ENCODE measurements at places on chromosomes 2 and 18.

- DNase-seq: no peak
Measured at GRCh38 chr2:101736861-101737291, 39.4 kb downstream of the MAP4K4 start.

GRCh38 chr18:43961722-43962121 is 684.4 kb upstream of the SYT4 start:
- no peak for DNase-seq

DNA sequence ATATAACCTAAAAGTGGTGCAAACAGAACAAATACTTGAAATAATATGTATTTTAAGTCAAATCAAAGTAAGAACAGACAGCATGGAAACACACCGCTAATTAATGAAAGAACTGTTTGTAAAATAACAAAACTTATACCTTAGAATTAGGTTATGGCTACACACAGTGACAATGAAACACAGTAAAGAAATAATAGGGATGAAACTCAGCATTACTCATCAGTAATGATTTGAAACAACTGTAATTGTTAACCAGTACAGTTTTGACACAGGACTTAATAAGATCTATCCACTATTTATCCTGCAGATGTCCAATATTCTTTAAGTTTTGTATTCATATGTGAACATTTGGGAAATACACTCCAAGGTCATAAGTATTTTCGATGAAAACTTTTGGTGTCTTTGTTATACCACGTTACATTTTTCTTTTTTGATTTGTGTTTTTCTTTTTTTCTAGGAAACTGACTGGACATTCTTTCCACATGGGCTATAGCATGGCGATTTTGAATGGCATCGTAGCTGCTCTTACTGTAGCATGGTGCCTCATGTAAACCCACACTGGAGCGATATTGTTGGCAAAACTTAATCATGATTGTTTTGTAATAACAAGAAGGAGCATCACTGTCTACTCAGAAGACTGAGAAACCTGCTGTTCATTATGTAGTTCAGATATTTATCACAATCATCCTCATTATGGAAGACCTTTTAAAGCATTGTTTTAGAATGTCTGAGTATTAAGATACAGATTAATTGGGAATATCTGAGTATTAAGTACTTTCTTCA is 41.1 kb downstream of the ARL6IP6 start:
- DNase-seq: no peak

GRCh38 chr2:37654932-37655841 is 16.3 kb downstream of the CDC42EP3 start:
- DNase-seq: no peak

GRCh38 chr2:200135082-200135481 is 171.4 kb upstream of the SPATS2L start:
- no peak for DNase-seq

DNA sequence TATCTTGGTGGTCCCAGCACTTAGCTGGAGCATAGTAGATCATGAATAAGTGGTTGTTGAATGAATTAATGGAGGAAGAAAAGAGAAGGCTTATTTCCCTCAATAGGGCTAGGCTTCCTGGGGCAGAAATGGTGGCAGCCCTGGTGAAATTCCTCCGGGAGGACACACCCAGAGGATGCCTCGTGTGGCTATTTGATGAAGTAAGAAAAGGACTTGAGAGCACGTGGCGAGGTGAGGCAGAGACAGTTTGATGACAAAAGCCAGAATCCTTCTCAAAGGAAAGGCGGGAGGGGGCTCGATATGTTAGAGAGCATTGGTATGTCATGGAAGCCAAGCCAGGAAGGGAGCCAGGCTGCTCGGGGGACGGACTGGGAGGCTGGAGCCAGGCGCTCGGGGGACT is 14.7 kb downstream of the FAM228A start:
- DNase-seq: no peak

DNA sequence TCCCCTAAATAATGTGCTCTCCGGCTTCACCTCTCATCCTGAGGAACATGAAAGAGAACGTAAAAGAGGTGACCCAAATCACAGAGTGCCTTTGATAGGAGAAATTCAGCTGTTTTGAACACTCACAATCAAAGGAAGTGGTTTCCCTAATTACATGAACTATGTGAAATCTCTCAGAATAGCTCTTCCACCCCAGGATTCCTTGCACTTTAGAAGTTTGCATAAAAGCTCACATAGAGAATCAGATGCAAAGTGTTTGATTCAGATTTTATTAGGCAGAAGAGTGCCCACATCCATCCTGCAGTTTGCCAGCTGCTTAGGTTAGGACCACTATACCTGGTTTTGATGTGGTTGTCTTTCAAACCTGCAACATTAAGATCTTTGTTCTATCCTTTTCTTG is 61.0 kb downstream of the MAP3K20 start:
- DNase-seq: no peak

- DNase-seq: peak; percentile 49
Measured at GRCh38 chr2:128523457-128523856, 204.8 kb upstream of the HS6ST1 start.

DNA sequence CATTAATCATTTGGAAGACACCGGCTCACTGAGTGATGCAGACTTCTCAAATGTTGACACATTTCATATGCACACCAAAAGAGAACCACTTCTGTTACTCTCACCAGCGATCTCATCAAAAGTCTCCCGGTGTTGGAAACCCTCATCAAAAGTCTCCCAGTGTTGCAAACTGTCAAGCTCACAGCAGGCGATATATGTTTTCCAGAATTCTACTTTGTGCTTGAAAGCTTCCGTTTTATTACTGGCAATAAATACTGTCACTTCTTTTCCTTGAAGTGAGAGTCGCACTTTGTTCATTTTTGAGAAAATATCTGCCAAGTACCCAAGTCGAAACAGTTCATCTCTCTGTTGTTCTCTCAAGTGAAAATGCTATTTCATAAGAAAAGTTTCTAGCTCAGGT is 20.5 kb downstream of the MLPH start:
- DNase-seq: no peak

- DNase-seq: peak; percentile 26
Measured at GRCh38 chr2:28276076-28276618, 116.5 kb upstream of the FOSL2 start.

DNA sequence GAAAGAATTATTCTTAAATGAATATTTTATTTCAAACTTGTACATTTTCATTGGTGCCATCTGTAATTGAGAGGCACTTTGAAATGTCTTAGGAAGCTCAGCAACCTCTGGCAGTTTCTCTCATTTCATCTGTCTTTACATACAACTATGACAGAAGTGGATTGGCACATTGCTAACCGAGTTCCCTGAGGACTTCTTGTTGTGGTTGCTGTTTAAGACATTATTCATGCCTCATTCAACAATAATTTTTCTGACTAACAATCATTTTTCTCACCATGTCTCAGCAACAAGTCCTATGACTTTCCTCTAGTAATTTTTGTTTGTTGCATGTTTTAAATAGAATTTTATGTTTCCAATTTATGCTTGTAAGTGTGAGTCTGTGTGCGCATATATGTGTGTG is 284.0 kb upstream of the CWC22 start:
- no peak for DNase-seq

DNA sequence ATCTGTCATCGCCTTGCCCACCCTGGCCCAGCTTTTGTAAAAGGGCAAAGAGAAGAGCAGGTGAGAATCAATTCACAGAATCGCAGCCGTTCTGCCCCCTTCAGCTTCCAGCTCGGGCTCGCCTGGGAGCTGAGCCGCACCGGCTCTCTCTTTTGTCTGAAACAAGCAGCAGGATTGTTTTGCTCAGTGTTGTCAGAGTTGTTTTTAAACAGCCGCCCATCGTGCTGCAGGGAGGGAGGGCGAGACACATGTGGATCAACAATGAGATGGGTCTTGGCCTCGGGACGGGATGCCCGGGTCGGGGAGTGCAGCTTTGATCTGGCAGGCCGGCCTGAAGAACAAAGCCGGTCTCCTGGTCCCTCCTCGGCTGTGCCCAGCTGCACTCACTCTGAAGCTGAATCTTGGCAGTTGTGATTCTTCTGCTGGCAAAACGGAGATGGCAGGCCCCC is 39.7 kb upstream of the HDAC4 start:
- DNase-seq: peak; percentile 62

- DNase-seq: no peak
Measured at GRCh38 chr18:79305911-79306310, 89.8 kb upstream of the NFATC1 start.

DNA sequence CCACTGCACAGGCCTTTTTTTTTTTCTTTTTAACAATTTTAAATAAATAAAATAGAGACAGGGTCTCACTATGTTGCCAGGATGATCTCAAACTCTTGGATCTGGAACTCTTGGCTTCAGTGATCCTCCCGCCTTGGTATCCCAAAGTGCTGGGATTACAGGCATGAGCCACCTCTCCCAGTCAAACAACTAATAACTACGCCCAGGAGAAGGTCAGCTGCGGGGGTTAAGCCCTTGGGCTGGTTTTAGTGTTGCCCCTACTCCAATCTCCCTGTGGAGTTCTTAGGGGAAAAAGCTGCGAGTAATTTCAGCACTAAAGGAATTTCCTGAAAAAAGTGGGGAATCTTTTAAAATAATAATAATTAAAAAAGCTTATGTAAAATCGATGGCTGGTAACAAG is 96.4 kb upstream of the XPO1 start:
- DNase-seq: no peak

DNA sequence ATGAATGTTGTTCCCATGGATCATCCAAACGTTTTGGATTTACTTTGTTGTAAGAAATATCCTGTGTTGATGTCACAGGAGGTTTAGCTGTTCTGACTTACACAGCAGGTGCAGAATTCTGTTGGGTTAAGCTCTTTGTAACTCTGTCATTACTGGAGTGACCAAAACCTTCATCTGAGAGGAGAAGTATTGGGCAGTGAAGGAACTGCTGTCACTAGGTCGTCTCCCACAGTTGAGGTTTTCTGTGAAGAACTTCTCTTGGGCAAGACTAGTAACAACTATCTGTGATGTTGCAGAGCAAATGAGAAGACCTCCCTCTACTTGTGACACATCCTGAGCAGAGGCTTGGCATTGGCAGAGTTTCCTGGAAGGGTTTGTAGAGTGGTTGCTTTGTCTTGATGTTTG is 2.9 kb downstream of the SPTBN1 start:
- no peak for DNase-seq

GRCh38 chr2:21559351-21559750 is 435.6 kb downstream of the TDRD15 start:
- no peak for DNase-seq

DNA sequence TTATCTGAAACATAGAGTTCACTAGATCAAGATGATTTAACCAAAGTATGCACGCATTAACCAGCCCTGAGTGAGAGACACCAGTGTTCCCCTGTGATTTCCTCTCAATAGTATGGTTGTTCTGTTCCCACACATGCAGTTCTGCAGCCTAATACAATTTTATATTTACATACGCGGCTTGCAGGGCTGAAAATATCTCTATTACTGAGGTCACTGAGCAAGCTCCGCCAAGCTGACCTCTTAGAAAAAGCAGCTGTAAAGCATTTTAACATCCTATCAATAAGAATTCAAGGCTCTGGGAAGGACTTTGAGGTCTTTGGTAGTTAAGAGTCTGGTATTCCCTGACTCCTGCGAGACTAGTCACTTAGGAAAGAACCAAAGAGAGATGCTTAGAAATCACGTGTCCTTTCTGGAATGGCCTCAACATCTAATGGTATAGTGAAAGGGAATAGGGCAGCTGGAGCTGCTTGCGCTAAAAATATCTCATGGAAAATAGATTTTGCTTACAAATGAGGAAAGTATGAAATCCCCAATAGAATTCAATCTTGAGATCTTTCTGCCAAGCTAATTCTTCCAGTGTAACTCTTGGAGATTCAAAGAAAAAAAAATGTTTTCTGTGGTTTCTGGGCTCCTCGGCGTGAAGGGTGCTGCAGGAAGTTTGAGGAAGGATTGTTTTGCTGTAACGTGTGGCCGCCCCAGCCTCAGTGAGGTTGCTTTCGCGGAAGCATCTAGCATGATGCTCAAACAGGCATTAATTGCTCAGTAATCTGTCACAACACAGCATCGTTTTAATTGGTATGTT is 59.2 kb downstream of the DOCK10 start:
- DNase-seq: no peak

GRCh38 chr2:67070826-67071225 is 326.3 kb upstream of the ETAA1 start:
- no peak for DNase-seq

DNA sequence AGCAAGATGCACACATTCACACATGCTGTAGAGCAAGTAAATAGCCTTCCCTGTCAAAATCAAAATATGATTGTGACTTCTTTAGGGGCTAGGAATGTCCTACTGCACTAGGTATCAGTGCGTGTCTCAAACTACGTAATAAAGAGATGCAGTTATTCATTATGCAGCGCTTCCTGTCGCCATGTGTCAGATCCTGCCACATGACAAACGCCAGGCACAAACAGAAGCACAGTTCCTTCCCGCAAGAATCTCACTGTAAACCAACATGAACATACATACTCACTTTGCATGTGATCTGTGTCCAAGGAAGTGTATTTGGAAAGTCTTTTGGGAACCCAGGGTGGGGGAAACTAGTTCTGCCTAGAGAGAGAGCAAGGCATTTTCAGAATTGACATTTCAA is 599.9 kb downstream of the RNF144A start:
- no peak for DNase-seq
